Hypothalamus (tissue), 51 donors: ENCODE measurements at places on chromosomes 5 and 9.

- DNase-seq = no peak
These were observed 58.7 kb downstream of the ARHGEF28 start for GRCh38 chr5:73684691-73685090.

DNA sequence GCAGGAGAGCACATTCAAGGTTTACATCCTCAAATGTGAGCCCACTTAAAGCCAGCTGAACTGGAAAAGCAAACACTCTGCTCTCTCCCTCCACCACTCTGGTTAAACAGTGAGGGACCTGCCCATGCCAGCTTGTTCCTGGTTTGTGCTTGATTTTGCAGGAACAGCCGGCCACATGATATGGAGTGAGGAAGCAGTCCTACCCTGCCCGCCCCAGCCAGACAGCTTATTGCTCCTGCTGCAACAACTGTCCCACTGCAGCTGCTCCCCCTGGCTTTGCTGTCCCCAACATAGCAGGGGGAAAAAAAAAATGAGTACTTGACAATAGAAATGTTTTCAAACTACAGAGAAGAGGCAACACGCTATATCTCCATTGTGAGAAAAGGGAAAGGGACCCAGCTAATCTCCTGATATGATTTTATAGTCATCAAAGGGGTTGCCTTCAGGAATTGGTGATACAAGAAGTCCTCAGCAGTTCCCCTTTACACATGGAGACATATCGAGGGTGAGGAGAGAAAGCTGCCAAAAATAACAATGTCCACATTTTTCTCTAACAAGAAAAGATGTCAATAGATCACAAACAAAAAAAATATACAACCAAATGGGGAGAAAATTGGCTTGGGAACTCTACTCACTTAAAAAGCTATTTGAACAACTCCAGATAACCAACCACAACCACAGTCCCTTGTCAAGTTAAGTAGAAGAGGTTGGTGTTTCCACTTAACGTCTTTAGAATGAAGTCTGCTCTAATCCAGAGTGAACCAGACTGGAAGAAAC is 4.6 kb downstream of the MYO10 start:
- no peak for DNase-seq

DNA sequence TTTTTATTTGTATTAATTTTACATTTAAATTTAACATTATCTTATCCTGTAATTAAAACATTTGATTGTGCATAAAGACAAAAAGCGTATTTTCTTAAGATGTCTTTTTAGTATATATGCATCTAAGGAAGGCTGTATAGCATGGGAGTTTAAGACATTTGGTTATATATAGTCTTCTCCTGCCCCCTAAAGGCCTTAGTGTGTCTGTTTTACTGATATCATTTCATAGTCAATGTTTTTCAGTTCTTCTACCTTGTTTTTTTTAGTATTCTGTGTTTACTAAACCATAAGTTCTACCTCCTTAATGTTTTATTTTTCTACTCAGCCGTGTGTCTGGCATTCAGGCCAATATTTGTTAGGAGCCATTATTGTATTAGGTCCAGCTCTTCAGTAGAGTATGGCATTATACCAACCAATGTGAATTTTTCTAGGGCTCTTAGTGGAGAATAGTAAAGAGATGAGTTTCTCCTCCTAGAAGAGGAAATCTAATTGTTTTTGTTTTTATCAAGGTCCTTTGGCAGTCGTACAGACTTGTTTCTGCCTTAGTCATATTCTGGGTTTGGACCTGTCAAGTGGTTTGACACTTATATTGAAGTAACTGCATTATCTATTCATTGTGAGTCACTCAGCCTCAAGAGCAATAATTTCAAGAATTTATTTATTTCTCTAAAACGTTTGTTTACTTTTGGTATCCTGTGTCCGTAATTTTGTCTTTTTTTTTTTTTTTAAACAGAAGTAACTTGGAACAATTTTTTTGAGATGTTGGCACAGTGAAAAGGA is 74.8 kb downstream of the SLF1 start:
- no peak for DNase-seq

GRCh38 chr5:160173-160510 is 31.2 kb upstream of the LRRC14B start:
- DNase-seq = no peak

DNA sequence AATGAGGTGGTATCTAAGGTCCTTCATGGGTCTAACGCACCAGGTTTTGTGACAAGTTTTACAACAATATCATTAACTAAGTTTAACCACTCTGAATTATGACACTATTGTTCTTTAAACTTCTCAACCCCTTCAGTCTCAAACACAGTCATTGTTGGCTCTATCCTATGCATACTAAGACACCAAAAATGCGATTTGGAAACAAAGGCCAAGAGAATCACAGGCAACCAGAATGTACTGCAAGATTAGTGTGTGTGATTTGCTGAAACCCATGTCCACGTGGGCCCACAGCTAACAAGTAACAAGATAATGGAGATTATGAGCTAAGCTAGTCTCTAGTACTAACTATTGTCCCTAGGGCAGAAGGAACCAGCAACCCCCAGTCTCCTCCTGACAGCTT is 142.2 kb upstream of the RANBP3L start:
- DNase-seq = no peak

- no peak for DNase-seq
These were observed 207.6 kb upstream of the DMRTA1 start for GRCh38 chr9:22238809-22239684.

DNA sequence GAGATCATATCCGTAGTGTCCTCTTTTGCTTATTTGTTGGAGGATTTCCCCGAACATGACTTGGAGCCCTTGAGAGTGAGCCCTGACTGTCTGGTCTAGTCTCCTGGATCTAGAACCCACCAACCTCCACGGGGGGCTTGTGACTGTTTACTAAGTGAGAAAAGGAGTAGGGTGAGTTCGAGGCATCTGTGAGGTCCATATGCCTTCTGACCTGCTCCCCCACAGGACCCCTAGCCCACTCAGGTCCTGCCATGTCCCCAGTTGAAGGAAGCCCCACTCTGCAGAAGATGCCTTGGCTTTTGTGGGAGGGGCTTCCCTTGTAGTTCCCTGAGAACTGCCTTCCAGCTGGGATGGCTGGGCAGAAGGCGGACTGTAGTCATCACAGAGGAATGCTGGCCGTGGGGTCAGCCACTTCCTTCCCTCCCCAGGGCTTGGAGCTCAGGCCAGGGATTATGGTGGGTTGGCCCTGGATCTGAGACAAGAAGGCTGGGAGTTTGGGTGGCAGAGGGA is 7.0 kb upstream of the IRF1 start:
- no peak for DNase-seq

GRCh38 chr5:179803651-179804554 is 2.8 kb downstream of the MGAT4B start:
- no peak for DNase-seq

DNA sequence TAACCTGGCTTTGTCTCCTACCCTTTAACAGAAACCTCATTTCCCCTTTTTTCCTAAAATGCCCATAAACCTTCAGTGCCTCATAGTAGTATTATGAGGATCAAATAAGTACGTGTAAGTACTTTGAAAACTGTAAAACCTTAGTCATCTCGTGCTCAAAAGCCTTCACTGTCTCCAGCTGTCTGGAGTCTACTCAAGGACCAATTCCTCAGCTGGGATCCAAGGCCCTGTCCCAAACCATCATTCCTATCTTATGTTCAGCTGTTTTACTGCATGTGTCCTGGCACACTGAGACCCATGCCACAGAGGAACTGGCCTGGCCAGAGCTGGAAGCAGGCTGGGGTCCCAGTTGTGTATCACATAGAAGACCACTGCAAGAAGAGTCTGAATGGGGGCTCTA is 15.9 kb downstream of the ADAMTSL1 start:
- DNase-seq = no peak

GRCh38 chr5:1800472-1801221 is 560 bp upstream of the NDUFS6 start:
- DNase-seq = peak; percentile 13

DNA sequence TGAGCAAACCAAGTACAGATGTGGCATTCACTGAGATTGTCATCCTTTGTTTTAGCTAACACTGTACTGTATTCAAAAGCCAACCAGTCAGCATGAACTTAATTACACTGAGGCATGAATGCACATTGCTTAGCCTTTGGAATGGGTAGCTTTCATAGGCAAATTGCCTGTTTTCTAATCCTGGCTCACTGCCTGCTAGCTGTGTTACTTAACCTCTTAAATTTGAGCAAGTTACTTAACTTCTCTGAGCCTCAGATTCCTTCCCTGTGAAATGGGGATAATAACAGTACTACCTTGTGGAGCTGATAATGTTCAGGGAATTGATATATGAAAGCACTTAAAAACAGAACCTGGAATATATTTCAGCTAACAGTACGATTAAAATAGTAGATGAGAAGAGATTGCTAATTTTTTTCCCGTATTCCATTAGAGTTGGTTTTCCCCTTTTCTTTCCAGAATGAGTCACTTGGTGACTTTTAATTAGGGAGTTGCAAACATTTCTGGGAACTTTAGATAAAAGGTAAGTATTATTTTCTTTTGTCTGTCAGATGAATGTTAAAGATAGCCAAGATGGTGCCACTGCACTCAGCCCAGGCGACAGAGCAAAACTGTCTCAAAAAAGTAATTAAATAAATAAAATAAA is 43.9 kb downstream of the ARRDC3 start:
- no peak for DNase-seq

GRCh38 chr5:6439588-6440550 is 8.8 kb upstream of the UBE2QL1 start:
- DNase-seq = no peak

GRCh38 chr9:95125652-95126051 is 191.9 kb downstream of the FANCC start:
- DNase-seq = no peak

- no peak for DNase-seq
These were observed at the start of gene ERAP2 for GRCh38 chr5:96876292-96876850. ERAP2 (plus strand) TSS chr5:96876500; CDS start chr5:96879686, 3,186 bp downstream.

GRCh38 chr9:129881547-129882324 is 46.5 kb downstream of the USP20 start:
- no peak for DNase-seq

- no peak for DNase-seq
These were observed 75.4 kb upstream of the IL7R start for GRCh38 chr5:35781181-35781790.

DNA sequence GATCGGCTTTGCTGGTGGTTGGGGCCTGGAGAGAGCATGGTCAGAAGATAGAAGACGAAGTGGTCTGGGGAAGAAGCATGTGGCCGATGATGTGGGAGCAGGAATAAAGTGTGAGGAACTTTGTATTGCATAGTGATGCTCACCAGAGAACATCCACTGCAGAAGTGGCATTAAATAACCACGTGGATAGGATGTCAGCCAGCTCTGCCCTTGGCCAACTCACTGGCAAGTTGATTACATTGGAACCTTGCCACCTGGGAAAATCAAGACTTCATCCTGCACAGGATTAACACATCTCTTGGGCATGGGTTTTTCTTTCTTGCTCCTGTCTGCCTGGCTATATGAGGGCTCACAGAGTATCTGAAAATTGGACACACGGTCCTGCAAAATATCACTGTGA is 217.4 kb downstream of the DMRT2 start:
- DNase-seq = no peak

GRCh38 chr5:96976-97660 is 5.2 kb downstream of the PLEKHG4B start:
- DNase-seq = no peak

GRCh38 chr5:41418220-41419031 is 92.0 kb downstream of the PLCXD3 start:
- no peak for DNase-seq

DNA sequence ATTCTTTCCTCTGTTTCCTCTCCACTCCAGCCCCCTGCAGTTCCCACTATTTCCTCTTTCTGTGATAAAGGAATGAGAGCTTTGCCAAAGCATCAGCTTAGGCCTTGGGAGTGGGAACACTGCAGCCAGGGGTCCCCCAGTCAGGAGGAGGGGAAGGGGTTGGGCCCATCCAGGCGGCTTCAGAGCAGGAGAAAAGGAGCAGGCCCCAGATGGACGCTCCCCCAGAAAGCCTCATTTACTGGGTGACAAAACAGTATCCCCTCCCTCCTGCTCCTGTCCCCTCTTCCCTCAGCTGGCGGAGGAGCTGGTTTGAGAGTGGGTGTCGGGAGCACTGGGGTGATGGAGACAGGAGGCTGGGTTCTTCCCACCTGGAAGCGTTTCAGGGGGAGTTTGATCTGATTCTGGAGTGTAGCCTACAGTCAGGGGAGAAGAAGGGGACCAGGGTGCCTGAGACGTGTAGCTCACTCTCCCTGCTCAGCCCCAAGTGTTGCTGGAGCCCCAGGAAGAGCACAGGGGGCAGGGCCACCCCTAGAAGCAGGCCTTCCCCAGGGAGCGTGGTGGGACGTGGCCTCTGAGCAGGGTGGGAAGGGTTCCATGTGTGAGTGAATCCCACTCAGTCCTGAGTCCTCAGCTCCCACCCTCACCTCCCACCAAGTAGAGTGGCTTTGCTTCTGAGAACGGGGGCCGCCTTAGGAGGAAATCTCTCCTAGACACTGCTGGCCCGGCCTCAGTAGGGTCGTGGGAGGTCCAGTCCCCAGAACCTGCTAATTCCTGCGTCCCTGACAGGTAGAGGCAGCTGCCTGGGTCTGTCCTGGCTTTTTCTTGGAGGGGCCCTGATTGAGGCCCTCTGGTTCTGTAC is 173.1 kb downstream of the CACNA1B start:
- no peak for DNase-seq

DNA sequence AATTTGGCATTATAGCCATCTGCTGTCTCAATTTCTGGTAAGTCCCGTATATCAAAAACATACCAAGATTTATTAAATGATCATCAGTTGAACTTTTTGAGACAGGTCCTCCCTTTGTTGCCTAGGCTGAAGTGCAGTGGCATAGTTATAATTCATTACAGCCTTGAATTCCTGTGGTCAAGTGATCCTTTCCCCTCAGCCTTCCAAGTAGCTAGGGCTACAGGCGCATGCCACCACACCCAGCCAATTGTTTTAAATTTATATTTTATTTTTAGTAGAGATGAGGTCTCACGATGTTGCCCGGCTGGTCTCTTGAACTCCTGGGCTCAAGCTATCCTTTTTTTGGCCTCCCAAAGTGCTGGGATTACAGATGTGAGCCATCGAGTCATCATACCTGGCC is 418.9 kb downstream of the ARHGEF28 start:
- no peak for DNase-seq

DNA sequence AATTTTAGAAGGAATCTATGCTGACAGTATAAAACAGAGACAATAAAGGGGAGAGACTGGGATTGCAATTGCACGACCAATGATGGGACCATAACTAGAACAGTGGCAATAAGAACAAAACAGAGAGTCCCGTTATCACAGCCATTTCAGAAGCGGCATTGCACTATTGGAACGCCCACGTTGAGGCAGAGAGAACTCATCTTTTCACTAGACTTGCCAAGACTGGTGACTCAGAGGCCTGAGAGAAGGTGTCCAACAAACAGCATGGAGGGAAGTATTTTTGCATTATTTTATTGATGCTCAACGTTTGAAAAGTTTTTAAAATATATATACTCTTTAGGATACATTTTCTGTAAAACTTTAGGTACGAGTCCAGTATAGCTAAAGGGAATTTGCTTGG is 737.7 kb downstream of the TLE1 start:
- no peak for DNase-seq

- DNase-seq = no peak
These were observed 47.3 kb upstream of the STARD4 start for GRCh38 chr5:111559680-111560079.
